ENCODE measurements at places on chromosomes 13 and 19.

DNA sequence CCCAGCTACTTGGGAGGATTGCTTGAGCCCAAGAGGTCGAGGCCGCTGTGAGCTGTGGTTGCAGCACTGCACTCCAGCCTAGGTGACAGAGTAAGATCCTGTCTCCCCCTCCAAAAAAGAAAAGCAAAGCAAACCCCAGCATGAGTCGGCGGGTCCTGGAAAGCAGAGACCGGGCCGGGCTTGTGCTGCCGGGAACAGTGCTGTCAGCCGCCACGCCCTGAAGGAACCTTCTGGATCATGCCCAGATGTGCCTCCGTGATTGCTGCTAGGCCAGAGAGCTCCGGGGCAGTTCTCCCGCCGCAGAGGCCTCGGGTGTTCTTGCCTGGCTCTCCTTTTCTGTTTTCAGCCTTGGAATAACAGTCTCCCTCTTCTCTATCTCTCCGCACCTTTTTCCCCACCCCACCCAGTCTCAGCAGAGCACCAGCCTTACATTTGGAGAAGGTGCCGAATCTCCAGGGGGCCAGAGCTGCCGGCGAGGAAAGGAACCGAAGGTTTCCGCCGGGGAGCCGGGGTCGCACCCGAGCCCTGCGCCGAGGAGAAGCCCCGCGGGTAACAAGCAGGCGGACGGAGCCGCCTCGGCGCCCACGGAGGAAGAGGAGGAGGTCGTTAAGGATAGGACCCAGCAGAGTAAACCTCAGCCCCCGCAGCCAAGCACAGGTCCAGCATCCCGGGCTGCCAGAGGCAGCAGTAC lies 181.9 kb downstream of the STK24 start:
- no peak for DNase-seq

- peak; percentile 73 for DNase-seq
Measured at GRCh38 chr19:53977429-53977990, 13.9 kb upstream of the CACNG6 start.

GRCh38 chr19:19110410-19111135 lies 27.7 kb downstream of the TMEM161A start:
- DNase-seq, result peak; percentile 63

GRCh38 chr13:66992183-66992582 lies 238.0 kb downstream of the PCDH9 start:
- DNase-seq, result no peak

DNA sequence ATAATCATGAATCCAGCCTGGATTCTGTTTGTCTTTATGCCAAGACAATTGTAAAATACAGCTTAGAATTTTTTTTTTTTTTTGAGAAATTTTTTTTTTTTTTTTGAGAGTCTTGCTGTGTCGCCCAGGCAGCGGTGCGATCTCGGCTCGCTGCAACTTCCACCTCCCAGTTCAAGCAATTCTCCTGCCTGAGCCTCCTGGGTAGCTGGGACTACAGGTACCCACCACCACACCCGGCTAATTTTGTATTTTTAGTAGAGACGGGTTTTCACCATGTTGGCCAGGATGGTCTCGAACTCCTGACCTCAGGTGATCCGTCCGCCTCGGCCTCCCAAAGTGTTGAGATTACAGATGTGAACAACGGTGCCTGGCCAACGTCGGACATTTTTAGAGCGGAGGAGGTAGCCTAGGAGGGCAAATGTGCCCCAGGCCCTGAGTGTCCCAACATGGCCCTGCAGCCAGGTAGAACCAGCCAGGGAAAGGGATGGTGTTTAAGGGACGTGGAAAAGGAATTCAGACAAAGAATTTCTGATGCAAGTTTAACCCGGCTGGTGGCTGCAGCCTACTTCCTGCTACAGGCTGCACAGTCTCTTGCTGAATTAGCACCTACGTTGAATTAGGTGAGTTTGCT lies 89.8 kb downstream of the GNG7 start:
- no peak for DNase-seq

DNA sequence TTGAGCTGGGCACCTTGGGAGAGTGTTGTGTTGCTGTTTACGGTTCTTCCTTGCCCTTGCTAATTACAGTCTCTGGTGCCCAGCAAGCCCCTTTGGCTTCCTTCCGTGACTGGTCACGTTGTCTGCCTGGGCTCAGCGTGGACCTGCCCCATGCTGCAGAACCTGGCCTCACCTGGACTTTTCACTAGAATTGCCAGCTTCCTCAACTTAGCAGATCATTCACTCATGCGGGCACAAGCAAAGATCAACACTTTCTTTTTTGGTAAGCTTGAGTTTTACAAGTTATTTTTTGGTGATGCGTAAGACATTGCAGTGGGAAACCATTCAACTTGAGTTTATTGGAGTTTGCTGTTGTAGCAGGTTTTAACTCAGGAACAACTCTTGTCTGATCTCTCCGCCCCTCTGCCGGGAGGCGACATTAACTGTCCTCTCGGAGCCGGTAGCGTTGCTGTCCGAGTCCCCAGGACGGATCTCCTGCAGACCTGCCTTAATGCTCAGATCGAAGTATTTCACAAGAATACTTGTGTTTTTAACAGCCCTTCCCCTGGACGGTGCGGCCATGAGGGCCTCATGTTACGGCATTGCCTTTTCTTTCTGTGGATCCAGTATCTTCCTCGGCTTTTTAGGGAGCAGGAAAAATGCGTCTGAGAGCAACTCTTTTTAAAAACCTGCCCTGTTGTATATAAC lies 15.7 kb upstream of the TEX29 start:
- DNase-seq, result no peak

DNA sequence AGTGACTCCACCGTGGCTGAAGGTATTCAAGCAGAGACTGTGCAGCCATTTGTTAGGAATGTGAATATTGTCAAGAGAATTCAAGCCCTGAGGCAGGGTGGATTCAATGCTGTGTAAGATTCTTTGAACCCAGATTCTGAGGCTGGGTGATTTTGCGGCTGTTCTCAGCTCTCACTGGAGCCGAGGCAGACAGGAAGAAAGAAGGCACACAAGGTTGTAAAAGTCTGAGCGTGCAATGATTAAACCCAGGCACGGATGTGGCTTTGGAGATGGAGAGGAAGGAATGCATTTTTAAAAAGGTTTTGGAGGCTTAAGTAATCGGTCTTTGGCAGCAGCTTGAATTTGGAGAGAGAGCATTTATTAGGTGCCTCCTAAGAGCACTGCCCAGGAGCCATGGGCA lies 187.9 kb downstream of the KATNAL1 start:
- no peak for DNase-seq
